ENCODE measurements at places on chromosomes 7 and 10. TPM values are rescaled to one million over a fixed set of nuclear protein-coding genes. Genes with fewer than 3 reads are reported as not detected.

- no peaks in the 10 kb centered on the region for H3K4me1 ChIP-seq
- no peaks in the 10 kb centered on the region for H3K36me3 ChIP-seq
- no peak overlapping the region for H3K27ac ChIP-seq
- DNase-seq: no peak
- no peaks in the 10 kb centered on the region for H3K27me3 ChIP-seq
- no peak overlapping the region for H3K4me3 ChIP-seq
Observed at GRCh38 chr7:140551355-140552239, 72.3 kb upstream of the MKRN1 start.

DNA sequence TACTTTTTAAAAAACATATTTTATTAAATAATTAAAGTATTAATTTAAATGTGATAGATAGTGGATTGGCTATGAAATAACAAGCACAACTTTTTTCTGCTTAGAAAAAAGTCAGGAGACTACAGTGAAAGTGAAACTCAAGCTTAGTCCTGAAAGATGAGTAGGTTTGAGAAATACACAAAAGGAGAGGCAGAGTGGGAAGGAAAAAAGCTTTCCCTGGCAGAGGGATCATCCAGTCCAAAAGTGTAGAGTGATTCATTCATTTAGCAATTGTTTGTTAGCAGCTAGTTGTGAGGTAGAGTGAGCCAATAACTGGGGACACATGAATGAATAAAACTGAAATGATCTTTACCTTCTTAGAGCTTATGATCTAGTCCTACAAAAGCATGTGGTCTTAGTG is 93.5 kb downstream of the FOXP2 start:
- no peaks in the 10 kb centered on the region for H3K4me1 ChIP-seq
- no peak for DNase-seq
- H3K27ac ChIP-seq: no peak overlapping the region
- no peaks in the 10 kb centered on the region for H3K36me3 ChIP-seq

Gene GPR37
- 10.5 TPM for total RNA-seq

DNA sequence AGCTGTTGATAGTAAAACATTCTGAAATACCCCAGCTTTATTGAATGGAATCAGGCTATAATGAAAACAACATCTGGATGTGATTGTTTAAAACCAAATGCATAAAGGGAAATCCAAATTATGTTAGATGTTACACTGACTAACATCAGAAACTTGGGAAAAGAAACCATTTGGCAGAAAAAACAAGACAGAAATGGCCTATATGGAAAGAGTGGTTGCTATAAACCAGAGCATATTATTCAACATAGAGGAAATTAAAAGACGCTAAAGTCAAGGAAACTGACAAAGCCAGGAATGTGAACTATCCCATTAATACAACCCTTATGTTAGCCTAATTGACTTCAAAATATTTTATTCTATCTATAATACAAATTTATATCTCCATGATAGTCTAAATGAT is 53.0 kb upstream of the CABCOCO1 start:
- H3K27me3 ChIP-seq: no peaks in the 10 kb centered on the region
- no peak overlapping the region for H3K4me3 ChIP-seq
- no peaks in the 10 kb centered on the region for H3K36me3 ChIP-seq
- H3K27ac ChIP-seq: no peak overlapping the region

DNA sequence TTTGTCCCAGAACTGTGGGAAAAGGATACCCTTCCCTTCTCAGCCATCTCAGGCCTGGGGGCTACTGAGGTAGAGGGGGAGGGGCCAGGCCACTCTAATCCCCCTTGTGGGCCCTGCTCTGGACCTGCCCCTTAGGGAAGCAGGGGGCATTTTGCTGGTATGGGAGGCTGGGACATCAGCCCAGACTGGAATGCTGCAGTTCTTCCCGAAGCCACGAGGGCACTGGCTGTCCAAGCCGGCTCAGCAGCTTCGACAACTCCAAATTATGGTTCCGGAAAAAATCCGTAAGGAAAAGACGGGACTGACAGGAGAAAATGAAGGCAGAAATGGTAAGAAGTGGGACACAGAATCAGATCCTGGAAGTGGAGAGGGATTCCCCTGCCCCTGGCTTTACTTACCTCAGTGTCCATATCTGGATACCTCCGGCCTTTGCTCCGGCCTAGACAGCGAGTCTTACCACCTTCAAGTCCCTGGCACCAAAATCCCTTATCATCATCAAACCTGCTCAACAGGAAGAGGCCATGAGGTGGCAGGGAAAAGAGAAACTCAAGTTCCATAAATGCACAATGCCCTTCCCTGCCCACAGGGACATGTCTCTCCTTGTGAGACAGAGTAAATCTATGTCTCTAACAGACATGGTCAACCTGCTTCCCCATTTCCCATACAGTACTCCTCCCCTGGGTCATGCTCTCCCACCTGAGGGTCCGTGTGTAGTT is 9.0 kb downstream of the NDST2 start:
- DNase-seq: peak; percentile 59
- no peak overlapping the region for H3K4me3 ChIP-seq
- no peak overlapping the region for H3K27ac ChIP-seq
- no peaks in the 10 kb centered on the region for H3K4me1 ChIP-seq

Gene ABLIM1
- 13.8 TPM for total RNA-seq

Gene ZNF467
- 4.1 TPM for total RNA-seq

DNA sequence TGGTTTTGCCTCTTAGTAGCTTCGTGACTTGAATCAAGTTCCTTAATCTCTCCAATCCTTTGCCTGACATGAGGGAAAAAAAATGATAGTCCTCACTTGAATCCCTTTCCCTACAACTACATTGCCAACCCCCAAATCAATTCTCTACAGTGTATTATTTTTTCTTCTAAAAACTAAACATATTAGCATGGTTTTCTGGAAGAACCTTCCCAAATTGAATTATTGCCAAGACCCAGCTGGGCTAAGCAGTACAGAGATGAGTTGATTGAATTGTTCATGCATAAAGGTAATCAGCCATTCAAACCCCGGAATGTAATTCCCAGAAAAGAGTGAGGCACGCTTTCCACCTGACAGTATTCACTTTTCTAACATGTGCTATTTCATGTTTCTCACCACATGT is 155.6 kb upstream of the AGR3 start:
- no peak overlapping the region for H3K4me3 ChIP-seq
- DNase-seq: no peak
- no peaks in the 10 kb centered on the region for H3K36me3 ChIP-seq

- H3K4me1 ChIP-seq: no peaks in the 10 kb centered on the region
- H3K36me3 ChIP-seq: no peaks in the 10 kb centered on the region
- no peak overlapping the region for H3K27ac ChIP-seq
Observed at GRCh38 chr7:120877701-120878100, 19.8 kb upstream of the TSPAN12 start.

Gene GSDME
- total RNA-seq: 12.0 TPM

DNA sequence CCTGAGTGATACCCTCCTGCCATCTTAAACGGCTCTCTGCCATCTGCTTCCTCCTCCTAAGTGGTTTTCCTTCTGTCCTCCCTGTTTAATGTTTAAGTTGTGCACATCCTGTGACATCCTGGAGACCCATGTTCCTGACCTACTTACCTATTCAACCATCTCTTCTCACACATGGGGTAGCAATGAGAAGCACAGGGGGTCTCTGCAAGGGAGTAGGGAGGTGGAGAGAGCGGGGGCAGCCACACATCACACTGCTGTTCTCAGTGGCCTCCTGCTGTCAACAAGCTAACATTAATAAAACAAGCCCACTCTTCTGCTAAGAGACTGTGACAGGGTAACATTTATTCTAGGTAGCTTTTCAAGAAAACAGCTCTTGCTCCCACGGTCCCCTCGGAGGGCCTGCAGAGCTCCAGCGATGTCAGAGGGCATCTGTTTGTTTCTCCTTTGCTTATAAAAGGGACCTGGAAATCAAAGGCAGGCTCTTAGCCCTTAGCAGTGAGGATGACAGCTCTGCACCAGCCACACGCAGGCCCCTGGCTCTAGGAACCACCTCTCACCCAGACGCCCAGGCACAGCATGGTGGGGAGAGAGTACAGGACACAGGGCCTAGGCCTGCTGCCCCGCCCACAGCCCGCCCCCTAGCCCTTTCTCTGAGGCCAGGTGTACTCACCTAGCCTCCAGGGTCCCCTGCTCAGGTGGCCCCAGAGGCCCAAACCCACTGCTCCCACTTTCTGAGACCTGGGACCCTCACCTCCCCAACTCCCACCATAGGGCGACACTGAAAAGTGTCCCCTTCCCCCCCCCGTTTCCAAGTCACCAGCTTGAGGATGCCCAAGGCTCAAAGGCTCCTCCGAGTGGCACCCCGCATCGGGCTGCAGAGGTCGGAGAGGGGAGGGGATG is 943 bp upstream of the SLC18A2 start:
- no peak for DNase-seq
- H3K27me3 ChIP-seq: peaks cover 5% of the 10 kb centered on the region
- H3K4me1 ChIP-seq: no peaks in the 10 kb centered on the region
- no peak overlapping the region for H3K4me3 ChIP-seq
- no peak overlapping the region for H3K27ac ChIP-seq
- H3K36me3 ChIP-seq: no peaks in the 10 kb centered on the region

Gene ANK3
- 33.6 TPM for total RNA-seq

DNA sequence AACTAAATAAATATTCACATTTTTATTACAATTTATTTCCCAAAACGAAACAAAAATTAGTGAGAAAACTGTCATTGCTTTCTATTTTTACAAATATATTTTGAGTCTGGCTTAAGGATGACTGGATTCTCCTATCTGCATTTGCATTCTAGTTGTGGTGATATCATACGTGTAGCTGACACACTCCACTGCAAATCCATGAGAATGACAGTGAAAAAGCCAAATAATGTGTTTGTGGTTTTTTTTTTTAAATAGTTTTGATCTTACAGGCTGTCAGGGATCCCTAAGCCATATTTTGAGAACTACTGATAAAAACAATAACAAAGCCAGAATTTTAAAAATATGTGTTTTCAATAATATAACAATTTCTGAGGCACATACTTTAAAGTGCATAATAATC is 5.8 kb upstream of the STAMBPL1 start:
- peaks cover 5% of the 10 kb centered on the region for H3K4me1 ChIP-seq
- H3K27me3 ChIP-seq: no peaks in the 10 kb centered on the region
- DNase-seq: no peak
- H3K36me3 ChIP-seq: no peaks in the 10 kb centered on the region
- no peak overlapping the region for H3K4me3 ChIP-seq

GRCh38 chr7:155109121-155109520 is 39.0 kb downstream of the HTR5A start:
- H3K4me3 ChIP-seq: no peak overlapping the region
- no peaks in the 10 kb centered on the region for H3K4me1 ChIP-seq
- H3K27ac ChIP-seq: no peak overlapping the region
- H3K27me3 ChIP-seq: peaks cover 77% of the 10 kb centered on the region

DNA sequence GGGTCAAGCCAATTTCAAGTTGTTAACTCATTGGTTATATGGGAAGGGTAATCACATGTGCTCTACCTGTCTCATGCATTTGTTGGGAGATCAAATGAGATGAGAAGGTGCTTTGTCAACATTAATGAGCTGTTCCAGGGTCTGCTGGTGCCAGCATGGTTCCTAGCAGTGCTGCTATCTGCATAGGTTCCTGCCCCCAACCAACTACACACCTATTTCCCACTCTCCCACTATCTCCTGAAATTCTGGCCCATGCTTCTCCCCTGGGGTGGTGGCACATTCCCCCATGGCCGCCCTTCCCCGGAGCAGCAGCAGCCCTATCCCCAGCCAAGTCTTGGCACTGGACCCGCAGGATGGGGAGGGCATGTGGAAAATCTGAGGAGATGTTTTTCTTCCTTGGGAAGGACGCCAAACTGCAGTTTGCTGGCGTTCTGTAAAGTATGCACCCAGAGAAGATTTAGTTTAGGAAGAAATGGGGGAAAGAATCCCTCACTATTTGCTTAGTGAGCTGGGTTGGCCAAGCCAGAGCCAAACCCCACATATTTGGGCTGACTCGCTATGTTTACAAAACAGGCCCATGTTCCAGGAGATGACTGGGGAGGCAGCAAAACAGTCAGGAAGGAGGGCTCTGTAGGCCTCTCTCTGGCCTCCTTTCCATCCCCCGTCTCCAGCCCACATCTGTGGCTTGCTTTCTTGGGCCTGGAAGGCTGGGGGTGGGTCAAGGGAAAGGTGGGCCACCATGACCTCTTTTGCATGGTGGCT is 42.5 kb downstream of the PPP1R3C start:
- peak overlapping the region; percentile 98 for H3K27ac ChIP-seq
- no peaks in the 10 kb centered on the region for H3K27me3 ChIP-seq

DNA sequence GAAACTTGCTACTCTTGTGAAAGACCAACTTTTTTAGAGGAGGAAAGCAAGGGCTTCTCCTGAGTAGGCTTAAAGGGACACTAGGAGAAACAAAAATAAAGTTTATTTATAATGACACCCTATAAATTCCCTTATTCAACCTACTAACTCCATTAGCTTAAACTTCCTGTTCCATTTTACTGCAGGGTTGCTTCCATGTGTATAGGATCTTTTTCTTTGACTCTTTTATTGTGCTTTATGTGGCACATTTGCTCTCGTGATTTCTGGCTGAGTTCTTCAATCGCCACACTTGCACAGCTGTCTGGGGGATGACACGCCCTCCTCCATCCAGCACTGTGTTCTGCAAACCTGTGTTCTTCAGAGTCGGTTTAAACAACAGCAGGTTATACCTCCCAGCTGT is 225.7 kb upstream of the NPVF start:
- peaks cover 38% of the 10 kb centered on the region for H3K27me3 ChIP-seq
- DNase-seq: no peak
- H3K4me1 ChIP-seq: no peaks in the 10 kb centered on the region
- H3K4me3 ChIP-seq: no peak overlapping the region

- peak; percentile 33 for DNase-seq
- no peaks in the 10 kb centered on the region for H3K4me1 ChIP-seq
- H3K27me3 ChIP-seq: no peaks in the 10 kb centered on the region
- H3K4me3 ChIP-seq: no peak overlapping the region
- H3K36me3 ChIP-seq: no peaks in the 10 kb centered on the region
Observed at GRCh38 chr10:43160046-43160920, 22.0 kb downstream of the CSGALNACT2 start.

DNA sequence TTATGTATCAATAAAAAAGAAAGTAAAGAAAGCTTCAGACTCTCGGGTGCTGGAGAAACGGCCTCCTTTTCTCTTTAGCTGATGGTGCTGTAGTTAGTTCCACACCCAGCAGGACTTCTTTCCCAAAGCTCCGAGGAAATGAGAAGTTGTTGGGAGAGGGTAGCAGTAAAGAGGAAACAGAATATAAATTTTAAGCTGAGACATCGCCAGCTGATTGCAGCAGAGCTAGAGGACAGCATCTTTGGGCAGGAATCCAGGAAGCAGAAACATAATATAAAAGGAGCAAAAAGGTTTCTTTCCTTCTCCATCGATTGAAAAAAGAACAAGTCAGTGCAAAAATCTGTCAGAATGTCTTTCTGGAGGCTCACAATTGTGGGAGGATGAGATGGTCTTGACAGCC is 616.9 kb upstream of the FOXK1 start:
- DNase-seq: no peak
- no peaks in the 10 kb centered on the region for H3K27me3 ChIP-seq
- H3K27ac ChIP-seq: no peak overlapping the region
- no peaks in the 10 kb centered on the region for H3K36me3 ChIP-seq

Gene NXPH1
- not detected for total RNA-seq

GRCh38 chr7:151838861-151839381 is 38.0 kb downstream of the PRKAG2 start:
- no peak for DNase-seq
- H3K4me3 ChIP-seq: no peak overlapping the region
- no peaks in the 10 kb centered on the region for H3K36me3 ChIP-seq
- no peak overlapping the region for H3K27ac ChIP-seq
- no peaks in the 10 kb centered on the region for H3K27me3 ChIP-seq
